ENCODE measurements at places on chromosomes 7 and 10. TPM values are rescaled to one million over a fixed set of nuclear protein-coding genes. Genes with fewer than 3 reads are reported as not detected.

DNA sequence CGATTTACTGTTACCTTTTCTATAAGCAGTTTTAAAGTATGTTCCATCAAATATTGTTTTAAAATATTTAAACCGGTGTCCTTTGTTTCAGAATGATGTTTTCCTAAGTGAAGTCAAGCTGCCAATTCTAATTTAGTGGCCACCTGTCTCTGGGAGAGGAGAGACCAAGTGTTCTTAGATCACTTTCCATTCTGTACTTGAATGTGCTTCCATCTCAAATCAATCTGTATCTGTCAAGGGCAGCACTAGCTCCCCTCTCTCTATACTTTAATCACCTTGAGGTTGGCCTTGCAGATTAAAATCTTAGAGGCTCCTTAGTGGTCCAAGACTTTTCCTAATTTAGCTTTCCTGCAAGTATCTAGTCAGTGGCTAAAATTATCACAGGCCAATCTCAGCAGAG, 49.6 kb downstream of the LGI1 start:
- H3K36me3 ChIP-seq = no peaks in the 10 kb centered on the region
- H3K27ac ChIP-seq = no peak overlapping the region
- H3K4me1 ChIP-seq = no peaks in the 10 kb centered on the region
- H3K27me3 ChIP-seq = no peaks in the 10 kb centered on the region

The ANKRD2 gene
- total RNA-seq = not detected

DNA sequence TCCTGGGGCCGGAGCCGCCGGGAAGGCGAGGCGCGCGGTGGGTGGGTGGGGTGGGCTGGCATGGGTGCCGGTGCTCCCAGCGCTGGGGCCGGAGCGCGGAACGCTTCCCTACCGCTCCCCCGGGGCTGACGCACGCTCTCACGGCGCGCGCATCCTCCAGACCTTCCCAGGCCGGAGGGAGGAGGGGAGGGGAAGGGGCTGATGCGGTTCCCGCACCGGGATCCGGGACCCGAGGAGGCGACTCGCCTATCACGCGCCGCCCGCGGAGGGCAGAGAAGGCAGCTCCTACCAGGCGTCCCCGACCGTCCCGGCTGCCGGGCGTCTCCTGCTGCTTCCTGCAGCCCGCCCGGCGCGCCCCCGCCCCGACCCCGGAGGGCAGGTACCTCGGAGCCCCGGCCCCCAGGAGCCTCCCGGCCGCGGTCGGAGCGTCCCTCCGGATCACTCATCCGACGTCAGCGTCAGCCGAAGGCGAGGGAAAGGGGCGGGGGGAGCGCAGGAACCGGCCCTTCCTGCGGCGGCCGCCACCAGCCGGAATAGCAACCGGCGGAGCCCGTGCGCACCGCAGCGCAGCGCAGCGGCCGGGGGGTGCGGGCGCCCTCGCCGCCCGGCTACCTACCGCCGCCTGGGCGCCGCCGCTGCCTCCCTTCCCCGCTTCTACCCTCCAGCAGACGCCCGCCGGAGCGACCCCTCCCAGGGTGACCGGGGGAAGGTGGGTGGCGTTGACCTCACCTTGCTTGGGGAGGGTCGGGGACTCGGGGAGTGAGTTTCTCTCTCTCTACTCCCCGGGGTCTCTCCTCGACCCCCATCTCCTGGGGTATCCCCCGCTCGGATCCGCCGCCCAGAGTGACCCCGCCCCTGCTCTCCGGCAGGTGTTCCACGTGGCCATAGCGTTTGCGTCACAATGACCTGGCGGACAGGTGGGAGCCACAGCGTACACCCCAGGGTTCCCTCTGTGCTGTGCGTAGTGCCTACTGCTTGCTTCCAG, at the start of gene ICA1:
Gene ICA1 (minus strand): TSS at position 457 of the 985 bp plus-strand sequence. CDS start 26,241 bp downstream, outside the sequence.
- peak within 1 kb of the TSS; percentile 92 for H3K27ac ChIP-seq
- H3K36me3 ChIP-seq = no peaks in the 10 kb centered on the region
- H3K27me3 ChIP-seq = no peaks in the 10 kb centered on the region
- peak within 1 kb of the TSS; percentile 85 for H3K4me3 ChIP-seq
- DNase-seq = peak; percentile 29
- H3K4me1 ChIP-seq = no peaks in the 10 kb centered on the region

- no peaks in the 10 kb centered on the region for H3K27me3 ChIP-seq
- no peaks in the 10 kb centered on the region for H3K36me3 ChIP-seq
- DNase-seq = no peak
- H3K4me1 ChIP-seq = peaks cover 5% of the 10 kb centered on the region
- H3K27ac ChIP-seq = peak overlapping the region; percentile 90
Observed at GRCh38 chr10:113491967-113492565, 60.8 kb upstream of the HABP2 start.

DNA sequence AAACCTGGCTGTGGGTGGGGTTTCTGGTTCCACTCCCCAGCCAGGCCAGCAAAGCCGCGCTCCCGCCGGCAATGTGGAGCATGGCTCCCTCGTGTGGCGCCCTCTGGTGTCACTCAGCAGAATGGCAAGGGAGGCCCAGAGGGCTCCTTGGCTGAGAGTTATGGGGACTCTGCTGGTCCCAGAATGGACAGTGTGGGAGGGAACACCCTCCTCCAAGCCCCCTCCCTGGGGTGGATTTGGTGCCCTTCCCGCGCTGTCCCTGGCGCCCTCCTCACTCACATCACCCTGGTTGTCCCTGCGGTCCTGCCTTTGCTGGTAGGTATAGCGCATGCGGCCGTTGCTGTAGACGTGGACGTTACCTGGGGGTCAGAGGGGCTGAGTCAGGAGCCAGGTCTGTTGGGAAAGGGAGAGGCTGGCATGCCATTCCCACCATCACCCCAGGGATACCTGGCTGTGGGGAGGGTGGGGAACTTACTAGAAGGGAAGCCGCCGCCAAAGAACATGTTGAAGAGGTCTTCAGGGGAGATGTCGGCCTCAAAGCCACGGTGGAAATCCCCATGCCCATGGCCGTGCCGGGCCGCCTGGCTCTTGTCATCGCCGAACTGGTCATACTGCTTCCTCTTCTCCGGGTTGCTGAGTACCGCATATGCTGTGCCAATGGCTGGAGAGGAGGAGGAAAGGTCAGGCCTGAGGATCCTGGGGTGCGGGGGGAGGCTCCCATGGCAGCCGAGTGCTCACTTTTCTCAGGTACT, 14.0 kb downstream of the DNAJB12 start:
- peak overlapping the region; percentile 73 for H3K27ac ChIP-seq
- H3K36me3 ChIP-seq = peaks cover 6% of the 10 kb centered on the region
- no peak overlapping the region for H3K4me3 ChIP-seq
- no peak for DNase-seq
- peaks cover 16% of the 10 kb centered on the region for H3K4me1 ChIP-seq

The FAM131B gene
- 0.48 TPM for total RNA-seq

DNA sequence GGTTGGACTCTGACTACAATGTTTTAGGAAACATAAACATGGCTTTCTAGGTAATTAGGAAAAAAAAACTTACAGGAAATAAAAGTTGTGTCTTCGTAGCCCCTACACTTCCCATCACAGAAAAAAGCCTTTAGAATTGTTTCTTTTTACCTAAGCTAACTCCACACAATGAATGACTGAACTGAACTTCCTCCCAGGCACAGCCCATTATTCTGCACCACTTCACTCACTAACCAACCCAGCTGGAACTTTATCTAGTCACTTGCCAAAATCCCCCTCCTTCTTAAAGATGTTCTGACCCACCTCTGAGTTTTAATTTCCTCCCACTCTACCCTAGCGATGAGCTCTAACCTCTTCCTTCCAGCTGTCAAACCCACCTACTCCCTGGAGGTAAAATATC, 91.7 kb upstream of the MEOX2 start:
- no peak overlapping the region for H3K27ac ChIP-seq
- H3K4me3 ChIP-seq = no peak overlapping the region
- no peaks in the 10 kb centered on the region for H3K4me1 ChIP-seq
- no peak for DNase-seq

The CFAP58 gene
- total RNA-seq = 0.88 TPM

GRCh38 chr7:92158660-92159575, 20.0 kb downstream of the LRRD1 start:
- H3K27ac ChIP-seq = no peak overlapping the region
- H3K4me3 ChIP-seq = no peak overlapping the region

DNA sequence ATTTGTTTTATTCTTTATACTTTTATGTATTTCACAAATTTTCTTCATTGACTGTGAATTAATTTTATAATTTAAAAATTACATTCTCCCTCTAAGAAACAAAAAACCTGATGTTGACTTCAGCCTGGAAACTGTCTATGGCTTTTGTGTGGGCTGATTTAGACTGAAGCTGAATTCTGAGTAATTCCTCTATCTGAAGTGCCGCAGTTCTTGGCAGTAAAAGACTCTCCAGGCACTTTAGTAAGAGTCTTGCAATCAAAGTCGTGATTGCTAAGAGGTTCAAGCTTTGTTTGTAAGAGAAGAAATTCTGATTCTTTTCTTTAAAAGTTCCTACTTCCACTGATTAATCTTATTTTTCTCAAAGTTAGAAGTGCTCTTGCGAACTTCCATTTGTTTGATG, 3.4 kb upstream of the CEP41 start:
- H3K36me3 ChIP-seq = no peaks in the 10 kb centered on the region
- DNase-seq = no peak
- no peaks in the 10 kb centered on the region for H3K27me3 ChIP-seq
- H3K4me3 ChIP-seq = no peak overlapping the region
- H3K27ac ChIP-seq = peak overlapping the region; percentile 10
- H3K4me1 ChIP-seq = no peaks in the 10 kb centered on the region

GRCh38 chr7:106731646-106732444, 70.9 kb upstream of the CCDC71L start:
- no peaks in the 10 kb centered on the region for H3K4me1 ChIP-seq
- no peak overlapping the region for H3K27ac ChIP-seq
- H3K36me3 ChIP-seq = no peaks in the 10 kb centered on the region
- no peak for DNase-seq
- H3K27me3 ChIP-seq = no peaks in the 10 kb centered on the region
- no peak overlapping the region for H3K4me3 ChIP-seq

- no peaks in the 10 kb centered on the region for H3K36me3 ChIP-seq
- H3K27ac ChIP-seq = no peak overlapping the region
- no peaks in the 10 kb centered on the region for H3K27me3 ChIP-seq
- no peak overlapping the region for H3K4me3 ChIP-seq
Observed at GRCh38 chr10:78774999-78775711, 293.6 kb upstream of the ZMIZ1 start.

DNA sequence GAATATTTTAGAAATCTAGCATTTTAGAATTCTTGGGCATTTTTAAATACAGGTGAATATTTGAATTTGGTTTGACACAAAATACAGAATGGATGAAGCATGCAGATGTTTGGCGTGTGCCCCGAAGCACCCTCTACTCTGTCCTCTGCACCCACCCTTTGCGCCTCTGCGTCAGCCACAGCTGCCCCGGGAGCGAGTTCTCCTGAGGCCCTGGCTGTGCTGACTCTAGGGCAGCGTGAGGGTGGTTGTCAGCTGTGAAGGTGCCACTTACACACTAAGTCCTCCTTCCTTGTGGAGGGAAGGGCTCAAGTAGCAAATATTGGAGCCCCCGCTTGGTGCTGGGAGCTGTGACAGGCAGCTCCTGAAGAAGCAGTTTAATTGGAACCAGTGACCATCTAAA, 48.4 kb downstream of the DAGLB start:
- H3K4me1 ChIP-seq = peaks cover 8% of the 10 kb centered on the region
- H3K27me3 ChIP-seq = no peaks in the 10 kb centered on the region
- H3K4me3 ChIP-seq = peak overlapping the region; percentile 54
- H3K27ac ChIP-seq = peak overlapping the region; percentile 72
- DNase-seq = no peak

The INA gene
- total RNA-seq = not detected

GRCh38 chr7:151248346-151249033, at the start of gene SMARCD3:
SMARCD3 (minus strand) TSS chr7:151248694; CDS start chr7:151248562, 132 bp downstream.
- H3K4me1 ChIP-seq = peaks cover 21% of the 10 kb centered on the region
- H3K27me3 ChIP-seq = no peaks in the 10 kb centered on the region
- no peak for DNase-seq
- H3K27ac ChIP-seq = peak within 1 kb of the TSS; percentile 84
- no peaks in the 10 kb centered on the region for H3K36me3 ChIP-seq
- peak within 1 kb of the TSS; percentile 86 for H3K4me3 ChIP-seq

- H3K36me3 ChIP-seq = no peaks in the 10 kb centered on the region
- no peak for DNase-seq
- H3K4me3 ChIP-seq = no peak overlapping the region
- H3K27ac ChIP-seq = no peak overlapping the region
- no peaks in the 10 kb centered on the region for H3K4me1 ChIP-seq
- H3K27me3 ChIP-seq = no peaks in the 10 kb centered on the region
Observed at GRCh38 chr7:141695803-141696289, 6.1 kb downstream of the DENND11 start.

The CD36 gene
- 919 TPM for total RNA-seq

DNA sequence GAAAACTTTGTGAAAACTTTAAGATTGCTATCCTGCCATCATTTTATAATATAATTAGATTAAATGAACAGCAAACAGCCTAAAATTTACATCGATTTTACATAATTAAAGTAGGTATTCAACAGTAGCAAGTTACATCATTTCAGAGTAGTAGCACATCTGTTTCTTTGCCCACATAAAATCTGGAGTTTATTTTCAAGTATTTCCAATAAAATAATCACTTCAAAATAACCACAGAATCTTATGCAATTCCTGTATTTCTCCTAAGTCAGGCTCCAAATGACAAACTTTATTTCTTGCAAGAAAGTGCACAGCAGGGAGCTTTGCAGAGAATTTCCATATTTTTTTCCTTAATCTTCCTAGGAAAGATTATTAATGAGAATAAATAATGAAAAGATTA, 82.6 kb downstream of the CUBN start:
- H3K27me3 ChIP-seq = no peaks in the 10 kb centered on the region
- H3K36me3 ChIP-seq = no peaks in the 10 kb centered on the region
- no peak overlapping the region for H3K4me3 ChIP-seq
- no peak overlapping the region for H3K27ac ChIP-seq
- DNase-seq = no peak

The DDC gene
- not detected for total RNA-seq

DNA sequence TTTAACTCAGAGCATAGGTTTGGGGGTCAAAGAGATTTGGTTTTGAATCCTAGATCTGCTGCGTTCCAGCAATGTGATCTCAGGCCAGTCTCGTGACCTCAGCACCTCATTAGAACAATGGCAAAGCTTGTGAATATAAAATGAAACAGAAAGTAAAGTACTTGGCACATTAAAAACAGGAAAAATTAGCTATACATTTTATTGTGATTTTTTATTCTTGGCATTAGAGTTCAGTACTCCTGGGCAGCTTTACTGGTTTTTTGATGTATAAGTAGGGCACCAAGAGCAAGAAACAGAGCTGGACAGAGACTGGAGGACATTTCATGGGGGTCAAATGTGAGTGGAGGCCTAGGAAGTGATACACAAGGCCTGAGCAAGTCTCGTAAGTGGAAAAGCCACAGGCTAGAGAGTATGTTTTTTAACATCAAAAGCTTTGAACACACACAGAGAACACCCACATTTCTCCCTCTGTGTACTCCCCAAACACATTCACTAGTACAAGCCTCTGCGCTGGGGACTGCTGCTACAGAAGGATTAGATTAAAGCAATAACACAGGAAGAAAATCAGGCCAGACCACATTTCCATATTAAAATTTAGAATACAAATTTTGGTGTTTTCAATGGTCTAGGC, 157.2 kb upstream of the SLC25A13 start:
- no peaks in the 10 kb centered on the region for H3K36me3 ChIP-seq
- no peaks in the 10 kb centered on the region for H3K27me3 ChIP-seq
- peak overlapping the region; percentile 20 for H3K4me3 ChIP-seq
- no peaks in the 10 kb centered on the region for H3K4me1 ChIP-seq

- no peak overlapping the region for H3K4me3 ChIP-seq
- DNase-seq = no peak
- no peaks in the 10 kb centered on the region for H3K4me1 ChIP-seq
- H3K27ac ChIP-seq = no peak overlapping the region
- H3K36me3 ChIP-seq = no peaks in the 10 kb centered on the region
Observed at GRCh38 chr7:47807756-47808155, 140.5 kb downstream of the PKD1L1 start.

- no peaks in the 10 kb centered on the region for H3K36me3 ChIP-seq
- no peak for DNase-seq
- no peaks in the 10 kb centered on the region for H3K4me1 ChIP-seq
- H3K27me3 ChIP-seq = no peaks in the 10 kb centered on the region
- H3K4me3 ChIP-seq = no peak overlapping the region
Observed at GRCh38 chr7:135801877-135802276, 53.3 kb upstream of the FAM180A start.
